ENCODE measurements at places on chromosomes 6 and 20.

GRCh38 chr6:77774457-77774856 lies 121.6 kb downstream of the MEI4 start:
- DNase-seq: no peak

GRCh38 chr6:38567436-38567835 lies 72.3 kb downstream of the BTBD9 start:
- DNase-seq: no peak

DNA sequence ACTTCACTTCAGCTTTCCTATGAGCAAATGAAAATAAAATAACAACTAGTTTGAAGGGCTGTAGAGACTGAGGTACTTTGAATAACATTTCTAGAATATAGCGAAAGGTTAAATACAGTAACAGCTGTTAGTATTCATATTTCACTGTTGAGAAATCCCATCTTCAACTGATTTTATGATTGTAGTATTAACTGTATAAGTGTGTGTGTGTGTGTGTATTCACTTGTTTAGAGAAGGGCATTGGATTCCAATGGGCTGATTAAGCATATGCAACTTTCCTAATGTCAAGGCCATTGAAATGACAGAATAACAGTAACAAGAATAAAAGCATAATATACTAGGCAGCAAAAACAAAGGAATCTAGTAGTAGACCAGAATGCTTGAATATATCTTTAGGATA lies 957.5 kb upstream of the EPHA7 start:
- DNase-seq: no peak

DNA sequence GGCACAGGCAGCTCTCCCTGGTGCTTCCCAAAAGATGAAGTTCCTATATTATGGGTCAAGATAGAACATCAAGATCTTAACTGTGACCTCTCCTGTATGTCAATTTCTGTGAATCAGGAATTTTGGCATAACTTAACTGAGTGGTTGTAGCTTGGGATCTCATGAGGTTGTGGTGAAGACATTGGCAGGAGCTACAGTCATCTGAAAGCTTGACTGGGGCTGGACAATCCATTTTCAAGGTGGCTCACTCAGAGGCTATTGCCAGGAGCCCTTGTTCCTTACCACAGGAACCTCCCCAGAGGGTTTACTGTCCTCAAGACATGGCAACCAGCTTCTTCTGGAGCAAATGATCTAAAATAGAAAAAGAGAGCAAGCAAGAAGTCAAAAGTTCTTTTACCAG lies 252.2 kb downstream of the ADGB start:
- DNase-seq: no peak

GRCh38 chr20:19995220-19995863 lies 21.8 kb upstream of the NAA20 start:
- no peak for DNase-seq

DNA sequence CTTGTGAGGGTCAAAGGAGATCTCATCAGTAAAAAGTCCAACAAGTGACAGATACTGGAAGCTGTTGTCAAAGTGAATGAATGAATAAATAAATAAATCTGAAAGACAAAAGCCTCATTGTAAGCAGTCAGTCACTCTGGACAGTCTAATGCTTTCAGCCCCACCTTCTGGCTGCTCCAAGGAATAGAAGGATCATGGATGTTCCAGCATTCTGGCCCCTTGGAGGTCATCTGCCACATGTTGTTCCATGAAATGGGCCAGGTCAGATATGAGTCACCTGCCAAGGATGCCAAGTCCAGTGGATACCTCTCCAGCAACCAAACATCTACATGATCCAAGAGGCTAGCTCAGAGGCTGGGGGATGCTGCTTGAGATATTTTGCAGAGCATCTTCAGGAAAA lies 185.6 kb downstream of the BMP7 start:
- no peak for DNase-seq

DNA sequence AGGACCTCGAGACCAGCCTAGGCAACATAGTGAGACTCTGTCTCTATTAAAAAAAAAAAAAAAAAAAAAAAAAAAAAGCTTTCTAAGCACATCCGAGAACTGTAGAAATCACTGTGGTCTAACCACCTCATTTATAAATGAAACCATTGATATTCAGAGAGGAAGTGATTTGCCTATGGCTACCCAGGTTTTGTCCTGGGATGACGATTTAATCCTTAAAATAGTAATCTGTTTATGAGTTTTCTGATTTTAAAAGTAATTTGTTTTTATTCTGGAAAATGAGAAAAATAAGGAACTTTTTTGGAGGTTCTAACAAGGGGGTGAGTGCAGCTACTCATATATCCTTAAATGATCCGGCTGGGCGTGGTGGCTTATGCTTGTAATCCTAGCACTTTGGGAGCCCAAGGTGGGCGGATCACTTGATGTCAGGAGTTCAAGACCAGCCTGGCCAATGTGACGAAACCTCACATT lies 6.5 kb upstream of the BTN3A2 start:
- no peak for DNase-seq

DNA sequence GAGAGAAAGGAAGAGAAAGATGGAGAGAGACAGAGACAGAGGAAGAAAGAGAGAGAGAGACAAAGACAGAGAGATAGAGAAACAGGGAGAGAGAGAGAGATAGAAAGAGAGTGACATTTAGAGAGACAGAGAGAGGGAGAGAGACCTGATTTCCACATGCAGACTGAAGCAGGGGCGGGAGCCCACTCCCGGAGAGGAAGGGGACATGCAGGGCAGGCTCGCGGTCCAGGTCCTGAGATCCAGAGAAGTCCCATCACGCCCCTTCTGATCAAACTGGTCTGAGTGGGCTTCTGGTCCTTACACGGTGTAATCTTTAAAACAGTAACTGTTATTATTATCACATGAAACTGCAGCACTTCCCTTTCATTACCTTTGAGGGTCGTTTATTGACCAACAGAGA lies 62.2 kb downstream of the PHACTR3 start:
- no peak for DNase-seq

GRCh38 chr6:2132416-2132815 lies 113.0 kb downstream of the GMDS start:
- DNase-seq: no peak

DNA sequence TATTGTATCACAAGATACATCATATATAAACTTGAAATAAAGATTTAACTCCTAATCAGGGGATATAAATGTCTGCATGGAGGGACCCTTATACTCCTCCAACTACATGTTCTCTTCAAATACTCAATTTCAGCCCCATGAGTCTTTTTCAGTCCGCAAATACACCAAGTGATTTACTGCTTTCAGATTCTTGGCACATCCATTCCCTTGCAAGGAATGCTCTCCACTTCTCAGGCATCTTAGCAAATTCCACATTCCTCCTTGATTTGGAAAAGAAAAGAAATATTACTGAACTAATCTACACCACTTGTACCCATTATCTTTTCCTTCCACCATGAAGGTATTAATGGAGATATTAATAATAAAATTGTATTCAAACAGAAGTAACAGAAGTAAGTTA lies 999.4 kb upstream of the GJE1 start:
- DNase-seq: no peak

GRCh38 chr6:24763578-24763977 lies 11.2 kb upstream of the GMNN start:
- no peak for DNase-seq

- no peak for DNase-seq
Measured at GRCh38 chr20:21104921-21105320, 1.2 kb downstream of the LINC00237 start.

DNA sequence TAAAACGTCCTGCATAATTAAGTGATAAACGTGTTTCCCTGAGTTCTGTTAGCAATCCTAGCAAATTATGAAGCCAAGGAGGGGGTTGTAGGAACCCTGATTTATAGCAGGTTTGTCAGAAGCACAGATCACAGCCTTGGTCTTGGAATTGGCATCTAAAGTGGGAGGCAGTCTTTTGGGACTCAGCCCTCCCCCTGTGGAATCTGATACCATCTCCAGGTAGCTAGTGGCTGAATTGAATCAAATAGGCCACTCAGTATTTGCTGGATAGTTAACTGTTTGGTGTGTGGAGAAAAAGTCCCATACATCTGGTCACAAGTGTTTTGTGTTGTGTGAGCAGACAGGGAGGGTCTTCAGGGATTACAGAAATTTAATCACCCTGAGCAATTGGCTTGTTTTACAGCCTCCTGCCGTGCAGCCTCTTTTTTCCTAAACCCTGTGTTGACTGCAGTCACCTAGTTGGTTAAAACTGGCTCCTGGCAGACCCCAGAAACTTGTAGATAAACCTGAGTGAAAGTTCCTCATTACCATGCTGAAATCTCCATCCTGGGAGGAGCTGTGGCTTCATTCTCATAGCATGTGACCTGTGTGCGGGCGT lies 19.0 kb upstream of the KIFC1 start:
- DNase-seq: no peak

- no peak for DNase-seq
Measured at GRCh38 chr6:44054721-44055559, 72.3 kb downstream of the MRPL14 start.

DNA sequence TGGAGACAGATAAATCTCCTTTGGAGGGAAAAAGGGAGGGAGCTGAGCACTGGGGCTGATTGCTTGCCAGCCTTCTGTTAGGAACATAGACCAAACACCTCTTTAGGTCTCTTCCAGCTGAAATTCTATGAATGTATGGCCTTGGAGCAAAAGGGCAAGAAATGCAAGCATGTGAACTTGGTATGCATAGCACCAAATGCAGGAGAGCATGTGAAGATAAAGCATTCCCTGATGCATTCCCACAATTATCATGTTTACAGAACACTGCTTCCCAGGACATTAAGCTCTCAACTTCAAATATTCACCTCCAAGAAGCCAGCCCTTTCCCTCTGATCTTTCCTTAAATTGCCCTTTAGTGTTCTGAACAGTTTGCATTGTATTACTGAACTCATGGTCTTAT lies 15.6 kb downstream of the RIPOR2 start:
- DNase-seq: no peak

- no peak for DNase-seq
Measured at GRCh38 chr20:31542201-31542842, 28.1 kb downstream of the HM13 start.

DNA sequence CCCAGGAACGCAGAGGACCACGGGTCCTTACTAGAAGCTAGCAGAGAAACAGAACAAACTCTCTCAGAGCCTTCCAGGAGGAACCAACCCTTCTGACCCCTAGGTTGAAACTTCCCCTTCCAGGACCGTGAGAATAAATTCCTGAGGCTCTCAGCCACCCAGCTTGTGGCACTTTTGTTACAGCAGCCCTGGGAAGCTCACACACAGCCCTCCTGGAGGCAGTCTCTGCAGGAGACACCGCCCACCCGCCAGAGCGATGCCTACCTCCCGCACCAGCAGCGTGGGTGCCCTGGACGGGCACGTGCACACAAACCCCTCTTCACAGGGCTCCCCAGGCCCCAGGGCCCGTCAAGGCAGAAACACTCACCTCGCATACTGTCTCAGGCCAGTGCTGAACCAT lies 4.2 kb downstream of the RNASET2 start:
- no peak for DNase-seq

DNA sequence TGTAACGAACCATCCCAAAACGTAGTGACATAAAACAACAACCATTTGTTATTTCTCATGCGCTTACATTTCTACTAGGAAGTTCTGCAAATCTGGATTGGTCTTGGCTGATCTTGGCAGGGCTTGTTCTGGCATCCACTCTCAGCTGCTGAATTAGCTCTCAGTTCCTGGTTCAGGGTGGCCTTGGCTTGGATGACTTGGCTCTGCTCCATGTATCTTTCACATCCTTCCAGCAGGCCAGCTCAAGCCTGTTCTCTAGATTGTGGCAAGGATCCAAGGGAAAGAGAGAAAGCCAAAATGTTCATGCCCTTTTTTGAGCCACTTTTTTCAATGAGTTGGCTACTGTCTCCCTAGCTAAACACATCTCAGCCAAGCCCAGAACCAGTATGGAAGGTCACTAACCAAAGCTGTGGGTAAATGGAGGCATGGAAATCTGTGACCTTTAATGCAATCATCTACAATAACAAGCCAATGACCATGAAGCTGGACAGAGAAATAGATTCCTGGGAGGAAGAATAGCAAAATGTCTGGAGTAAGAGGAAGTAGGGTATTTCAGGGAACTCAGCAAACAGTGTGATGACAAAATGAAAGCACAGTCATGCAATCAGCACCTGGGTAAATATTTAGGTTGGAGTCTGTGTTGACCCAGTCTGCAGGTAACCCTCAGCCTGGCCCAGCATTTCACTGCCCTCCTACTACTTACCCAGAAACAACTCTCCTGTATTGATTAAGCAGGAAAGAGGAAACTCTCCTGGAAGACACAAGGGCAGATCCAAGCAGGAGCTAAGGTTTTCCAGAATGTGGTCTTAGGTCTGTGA lies 32.7 kb upstream of the SNAP25 start:
- no peak for DNase-seq

- no peak for DNase-seq
Measured at GRCh38 chr20:919491-919916, 3.4 kb upstream of the ANGPT4 start.

GRCh38 chr6:149064001-149064659 lies 253.4 kb upstream of the TAB2 start:
- DNase-seq: no peak

DNA sequence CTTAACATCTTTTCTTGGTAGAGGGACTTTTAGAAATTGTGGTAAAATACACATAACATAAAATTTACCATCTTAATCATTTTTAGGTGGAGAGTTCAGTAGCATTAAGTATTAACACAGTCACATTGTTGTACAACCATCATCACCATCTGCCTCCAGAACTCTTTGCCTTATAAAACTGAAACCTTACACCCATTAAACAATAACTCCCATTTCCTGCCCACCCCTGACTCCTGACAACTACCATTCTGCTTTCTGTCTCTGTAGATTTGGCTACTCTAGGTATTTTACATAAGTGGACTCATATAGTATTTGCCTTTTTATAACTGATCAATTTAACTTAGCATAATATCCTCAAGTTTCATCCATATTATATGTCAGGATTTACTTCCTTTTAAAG lies 88.7 kb downstream of the ZHX3 start:
- DNase-seq: no peak

DNA sequence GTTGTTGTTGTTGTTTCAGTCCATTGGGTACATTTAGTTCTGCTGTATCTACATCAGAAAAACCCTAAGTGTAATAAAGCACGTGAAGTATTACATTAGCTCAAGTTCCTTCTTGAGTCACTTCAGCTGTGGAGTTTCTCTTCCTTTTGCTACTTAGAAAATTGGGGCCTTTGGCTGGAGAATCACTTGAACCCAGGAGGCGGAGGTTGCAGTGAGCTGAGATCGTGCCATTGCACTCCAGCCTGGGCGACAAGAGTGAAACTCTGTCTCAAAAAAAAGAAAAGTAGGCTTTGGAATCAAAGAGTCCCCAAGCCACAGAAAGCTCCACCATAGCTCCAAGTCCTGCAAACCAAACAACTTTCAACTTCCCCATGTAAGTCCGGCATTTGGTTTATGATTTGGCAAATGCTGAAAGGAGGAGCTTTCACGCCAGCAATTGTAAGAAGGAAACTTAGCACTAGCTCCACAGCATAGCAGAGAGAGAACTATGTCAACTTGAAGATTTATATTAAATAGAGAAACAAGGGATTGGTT lies 56.5 kb upstream of the RNF144B start:
- no peak for DNase-seq

DNA sequence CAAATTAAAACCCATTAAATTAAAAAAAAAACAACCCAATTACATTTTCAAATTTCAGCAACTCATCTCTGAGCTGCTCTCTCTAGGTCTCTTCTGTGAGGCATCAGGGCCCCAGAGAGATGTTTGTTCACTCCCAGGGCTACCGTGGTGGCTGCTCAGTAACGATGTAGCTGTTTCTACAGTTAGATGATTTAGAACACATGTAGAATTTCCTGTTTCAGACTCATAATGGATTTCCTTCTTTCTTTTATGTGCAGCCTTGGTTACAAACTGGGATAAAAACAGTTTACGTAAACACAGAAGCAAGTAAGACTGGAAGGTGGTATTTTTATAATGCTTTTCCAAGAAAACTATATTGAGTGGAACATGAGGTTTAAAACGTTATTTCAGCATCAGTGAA lies 116.1 kb upstream of the CCN2 start:
- no peak for DNase-seq

- no peak for DNase-seq
Measured at GRCh38 chr6:85865420-85866369, 223.0 kb upstream of the SYNCRIP start.

Data from stimulated activated CD8-positive, alpha-beta memory T cell treated with anti-CD3 and anti-CD28 coated beads, Interleukin-4, amount 100 ng/mL, for 1 hour (primary cell).